ENCODE measurements at places on chromosomes 11 and 22. TPM values are rescaled to one million over a fixed set of nuclear protein-coding genes. Genes with fewer than 3 reads are reported as not detected.

Gene MPZL2
- total RNA-seq: 0.53 TPM

- no peak for DNase-seq
These were observed 621.5 kb upstream of the LUZP2 start for GRCh38 chr11:23875176-23875850.

DNA sequence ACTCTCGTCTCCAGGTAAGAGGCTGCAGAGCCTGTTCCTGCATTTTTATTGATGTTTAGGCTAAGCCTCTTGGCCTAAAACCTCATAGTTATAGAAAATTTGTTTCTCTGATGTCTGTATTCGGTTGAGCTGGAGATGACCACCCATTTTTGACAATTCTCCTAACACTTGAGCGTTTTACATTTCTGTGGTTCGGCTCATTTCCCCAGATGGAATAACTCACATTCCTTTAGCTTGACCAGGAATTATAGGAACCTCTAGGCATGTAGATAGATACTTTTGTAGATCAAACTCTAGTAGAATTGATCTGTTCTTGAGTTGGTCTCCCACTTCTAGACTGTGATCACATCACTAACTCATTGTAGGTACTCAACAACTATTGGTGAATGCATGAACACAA lies 172.6 kb upstream of the CADM1 start:
- DNase-seq: no peak

DNA sequence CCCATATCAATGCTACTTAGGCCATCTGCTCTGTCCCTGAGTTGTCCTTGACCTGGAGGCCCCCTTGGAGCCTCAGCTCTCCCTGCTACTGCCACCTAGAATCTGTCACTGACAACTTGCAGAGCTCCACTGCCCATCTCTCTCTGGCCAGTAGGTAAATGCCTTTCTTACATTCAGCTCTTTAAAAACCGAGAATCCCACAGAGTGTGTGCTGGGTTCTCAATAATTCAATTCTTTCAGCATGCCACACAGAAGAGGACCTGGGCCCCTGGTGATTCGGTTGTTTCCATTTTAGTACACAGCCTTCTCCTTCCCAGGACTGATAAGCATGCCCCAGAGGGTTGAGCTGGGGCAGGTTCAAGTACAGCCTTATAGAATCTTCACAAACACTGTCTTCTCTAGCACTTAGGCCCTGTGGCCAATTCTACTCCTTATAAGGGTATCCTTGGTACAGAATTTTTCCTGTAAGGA lies 22.0 kb upstream of the IPO7 start:
- DNase-seq: no peak

DNA sequence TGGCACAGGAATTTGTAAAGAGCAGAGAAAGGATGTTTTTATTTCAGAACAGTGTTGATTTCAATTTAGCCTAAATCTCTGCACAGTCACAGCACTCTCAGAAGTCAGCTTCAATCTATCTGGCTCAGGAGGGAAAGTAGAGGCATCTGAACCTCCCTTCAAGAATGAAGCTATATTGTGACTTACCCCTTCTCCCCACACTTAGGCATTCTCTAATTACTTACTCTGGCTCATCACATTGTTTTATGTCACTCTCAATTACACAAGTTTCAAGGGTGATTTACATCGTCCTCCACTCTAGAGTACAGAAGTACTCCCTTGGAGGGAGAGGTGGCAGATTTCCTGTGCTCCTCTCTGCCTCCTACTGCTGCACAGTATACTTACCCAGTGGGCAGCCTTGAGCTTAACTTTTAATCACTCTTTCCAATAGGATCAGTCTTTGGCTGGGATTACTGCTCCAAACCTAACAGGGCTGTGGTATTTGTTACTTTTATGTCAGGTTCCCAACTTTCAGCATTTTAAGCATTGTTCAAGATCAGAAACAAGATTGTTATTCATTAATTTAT lies 211.4 kb downstream of the AASDHPPT start:
- DNase-seq: no peak

GRCh38 chr11:118771547-118772288 lies 19.2 kb downstream of the DDX6 start:
- DNase-seq: no peak

DNA sequence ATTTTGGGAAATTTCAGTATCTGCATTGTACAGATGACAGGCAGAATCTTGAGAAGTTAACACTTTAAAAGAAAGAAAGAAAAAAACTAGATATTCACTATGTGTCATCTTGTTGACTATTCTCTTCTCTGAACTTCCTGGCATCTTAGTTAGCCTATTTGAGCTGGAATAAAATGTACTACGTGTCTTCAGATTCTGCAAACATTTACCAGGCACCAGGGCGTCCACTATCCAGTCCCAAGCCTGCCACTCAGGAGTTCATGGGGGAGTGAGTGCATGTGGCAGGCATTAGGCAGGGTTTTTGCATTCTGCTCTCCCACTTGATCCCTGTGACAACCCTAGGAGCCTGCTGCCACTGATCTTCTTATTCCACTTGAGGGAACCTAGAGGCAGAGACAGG lies 25.0 kb downstream of the TIMP3 start:
- no peak for DNase-seq

Gene PTGDR2
- total RNA-seq: not detected

Gene FOLR3
- total RNA-seq: not detected
